ENCODE measurements at places on chromosomes 4 and X.

DNA sequence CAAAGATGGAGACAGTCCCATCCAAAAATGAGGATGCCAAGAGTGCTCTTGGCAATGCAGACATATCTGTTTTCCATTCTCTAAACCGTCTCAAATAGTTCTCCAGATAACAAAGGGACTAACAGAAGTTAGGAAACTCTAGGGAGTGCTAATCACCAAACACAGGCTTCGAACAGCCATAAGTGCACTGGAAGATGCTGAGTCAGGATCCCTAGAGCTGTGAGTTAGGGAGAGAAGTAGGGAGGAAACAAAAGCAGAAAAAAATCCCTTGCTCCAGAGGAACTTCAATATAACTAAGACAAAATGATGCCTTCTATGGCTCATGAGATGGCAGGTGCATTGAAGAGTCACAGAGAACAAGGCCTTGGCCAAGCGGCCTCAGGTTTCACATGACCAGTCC lies 251.0 kb upstream of the PPARGC1A start:
- DNase-seq = no peak

GRCh38 chrX:79169484-79169883 lies 25.0 kb downstream of the GPR174 start:
- no peak for DNase-seq

DNA sequence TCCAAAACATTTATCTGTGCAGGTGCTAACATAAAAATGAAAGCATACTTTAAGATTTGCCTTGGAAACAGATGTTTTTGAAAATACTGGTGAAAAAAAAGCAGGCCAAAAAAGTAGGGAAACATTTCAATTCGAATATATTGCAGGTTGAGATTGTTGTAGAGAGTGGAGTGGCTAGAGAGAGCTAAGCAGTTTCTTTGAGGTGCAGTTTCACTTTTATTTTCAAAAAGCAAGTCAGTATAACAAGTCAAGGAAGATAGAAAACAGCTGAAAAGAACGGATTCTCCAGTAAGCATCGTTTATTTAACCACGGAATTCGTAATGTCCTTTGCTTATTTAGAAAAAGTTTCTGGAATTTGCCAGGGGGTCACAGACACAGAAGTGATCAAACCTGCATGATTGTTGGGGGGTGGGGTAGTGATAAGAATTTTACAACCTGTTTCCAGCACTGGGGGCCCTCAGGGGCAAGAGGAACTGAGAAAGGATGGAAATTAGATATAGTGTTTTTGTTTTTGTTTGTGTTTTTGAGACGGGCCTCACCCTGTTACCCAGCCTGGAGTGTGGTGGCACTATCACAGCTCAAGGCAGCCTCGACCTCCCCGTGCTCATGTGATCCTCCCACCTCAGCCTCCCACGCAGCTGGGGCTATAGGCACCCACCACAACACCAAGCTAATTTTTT lies 175.0 kb downstream of the TENM3 start:
- DNase-seq = no peak

DNA sequence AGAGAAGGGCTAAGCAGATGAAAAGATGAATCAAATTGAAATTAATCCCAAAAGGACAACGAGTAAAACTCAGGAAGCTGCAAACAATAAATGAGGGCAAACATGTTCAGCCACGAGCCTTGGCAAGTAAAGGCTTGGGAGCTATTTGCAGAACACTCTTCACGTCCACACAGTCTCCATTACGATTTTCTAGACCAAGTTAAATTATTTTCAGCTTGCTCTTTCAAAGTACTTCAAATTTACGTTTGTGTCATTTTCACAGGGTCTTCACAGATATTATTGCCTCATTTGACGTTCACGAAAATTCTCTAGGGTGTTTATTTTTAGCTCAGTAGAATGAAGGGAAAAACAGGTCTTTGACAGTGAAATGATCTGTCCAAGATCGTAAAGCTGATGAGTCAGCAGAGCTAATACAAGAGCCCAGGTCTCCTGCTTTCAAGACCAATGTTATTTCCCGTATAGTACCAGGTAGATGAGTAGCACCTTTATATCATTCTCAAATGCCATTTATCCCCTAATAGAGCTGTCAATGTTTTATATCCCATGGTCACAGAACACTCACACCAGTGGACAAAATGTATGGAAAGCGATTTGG lies 20.9 kb downstream of the KLB start:
- DNase-seq = no peak

DNA sequence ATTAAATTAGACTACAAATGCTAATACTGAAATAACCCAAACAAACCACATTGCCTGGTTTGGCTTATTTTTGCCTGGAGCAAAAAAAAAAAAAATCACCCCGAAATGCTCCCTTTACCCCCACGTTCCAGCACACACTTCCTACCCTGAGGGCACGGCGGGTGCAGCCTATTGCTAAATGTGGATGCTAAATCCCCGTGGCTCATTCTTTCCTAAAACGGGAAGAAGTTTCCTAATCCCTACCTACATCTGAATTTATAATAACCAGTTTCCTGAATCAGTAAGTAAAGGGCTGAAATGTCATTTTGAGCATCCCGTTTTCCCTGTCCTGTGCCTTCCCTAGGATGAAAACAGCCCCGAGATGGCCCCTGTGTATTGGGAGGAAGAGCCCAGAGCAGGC lies 97.0 kb downstream of the ABLIM2 start:
- DNase-seq = no peak

GRCh38 chrX:68880846-68881552 lies 52.2 kb downstream of the EFNB1 start:
- DNase-seq = no peak

Measured in stimulated activated CD8-positive, alpha-beta memory T cell treated with anti-CD3 and anti-CD28 coated beads, Interleukin-7, amount 100 ng/mL, for 1 hour (primary cell).